ENCODE measurements at places on chromosomes 4 and X.

DNA sequence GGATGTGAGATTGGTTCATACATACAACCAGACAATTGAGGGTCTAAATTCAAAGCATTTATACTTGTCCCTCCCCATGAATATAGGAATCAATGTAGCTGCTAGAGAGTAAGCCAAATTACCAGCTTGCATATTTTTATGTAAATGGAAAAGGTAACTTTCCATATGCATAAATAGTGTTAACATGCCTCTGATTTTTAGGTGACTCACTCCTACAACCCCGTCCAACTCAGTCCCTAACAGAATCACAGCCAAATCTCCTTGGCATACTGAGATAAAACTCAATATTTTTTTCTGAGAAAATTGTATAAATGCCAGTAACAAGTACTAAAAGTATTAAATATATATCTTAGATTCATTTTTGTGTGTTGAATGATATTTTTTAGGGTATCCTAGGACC, 67.2 kb downstream of the INPP4B start:
- no peak for DNase-seq

DNA sequence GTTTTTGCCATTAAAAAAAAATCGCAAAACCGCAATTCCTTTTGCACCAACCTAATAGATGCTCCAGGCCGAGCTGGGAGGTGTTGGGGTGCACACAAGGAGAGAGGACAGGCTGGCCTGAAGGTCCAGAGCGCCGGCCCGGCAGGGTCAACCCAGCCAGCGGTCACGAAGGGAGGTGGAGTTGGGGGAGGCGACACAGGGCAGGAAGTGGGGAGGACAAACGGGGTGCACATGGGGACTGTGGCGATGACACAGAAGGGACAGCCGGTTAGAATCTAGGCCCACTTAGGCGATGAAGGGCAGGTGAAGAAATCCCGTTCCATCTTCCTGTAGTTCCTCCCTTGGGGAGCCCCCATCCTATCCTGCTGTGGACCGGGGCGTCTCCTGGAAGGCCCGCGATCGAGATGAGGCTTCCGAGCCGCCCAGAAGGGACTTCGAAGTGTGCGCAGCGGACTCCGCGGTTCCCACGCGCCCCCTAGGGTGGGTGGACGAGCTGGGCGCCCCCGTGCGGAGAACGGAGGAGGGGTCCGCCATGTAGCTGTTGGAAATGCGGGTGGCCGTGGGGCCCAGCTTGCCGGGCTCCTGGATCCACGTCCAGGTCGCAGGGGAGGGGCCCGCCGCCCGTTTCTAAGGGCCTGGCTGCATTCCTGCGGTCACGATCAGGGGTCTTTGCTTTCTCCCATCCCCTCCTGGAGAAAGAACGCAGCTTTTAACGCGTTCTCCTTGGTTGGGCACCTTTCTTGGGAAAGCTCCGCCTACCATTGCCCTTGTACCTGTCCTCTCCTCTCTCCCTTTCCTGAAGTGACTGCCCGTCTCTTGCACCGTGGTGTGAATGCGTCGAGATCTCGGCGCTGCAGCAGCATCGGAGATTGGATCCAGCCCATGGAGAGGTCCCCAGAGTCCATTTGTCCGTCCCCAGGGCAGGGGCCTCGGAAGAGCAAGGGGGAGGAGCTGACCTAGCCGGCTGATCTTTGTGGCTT, 17.0 kb upstream of the HPF1 start:
- DNase-seq, result no peak

DNA sequence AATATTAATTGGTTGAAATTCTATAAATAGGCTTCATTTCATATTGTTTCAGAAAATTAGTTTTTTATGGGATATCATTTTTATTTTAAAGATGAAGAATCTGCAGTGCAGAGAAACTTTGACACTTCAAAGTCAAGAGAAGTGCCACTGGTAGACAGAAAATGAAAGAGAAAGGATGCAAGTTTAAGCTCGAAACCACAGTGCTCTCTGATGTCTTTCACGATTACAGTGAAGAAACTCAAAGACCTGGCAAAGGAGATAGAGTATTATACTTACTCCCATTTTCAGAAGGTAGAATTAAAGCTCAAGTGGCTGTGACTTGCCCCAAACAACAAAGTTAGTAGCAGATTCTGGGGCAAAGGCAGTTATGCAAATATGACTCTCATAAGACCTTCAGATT, 745.4 kb downstream of the TECRL start:
- DNase-seq, result no peak

- DNase-seq, result no peak
Measured at GRCh38 chr4:6152869-6153705, 47.3 kb downstream of the JAKMIP1 start.

- DNase-seq, result no peak
Measured at GRCh38 chr4:96677499-96677898, 837.6 kb downstream of the PDHA2 start.

- DNase-seq, result no peak
Measured at GRCh38 chrX:3450881-3451570, 104.6 kb upstream of the MXRA5 start.

DNA sequence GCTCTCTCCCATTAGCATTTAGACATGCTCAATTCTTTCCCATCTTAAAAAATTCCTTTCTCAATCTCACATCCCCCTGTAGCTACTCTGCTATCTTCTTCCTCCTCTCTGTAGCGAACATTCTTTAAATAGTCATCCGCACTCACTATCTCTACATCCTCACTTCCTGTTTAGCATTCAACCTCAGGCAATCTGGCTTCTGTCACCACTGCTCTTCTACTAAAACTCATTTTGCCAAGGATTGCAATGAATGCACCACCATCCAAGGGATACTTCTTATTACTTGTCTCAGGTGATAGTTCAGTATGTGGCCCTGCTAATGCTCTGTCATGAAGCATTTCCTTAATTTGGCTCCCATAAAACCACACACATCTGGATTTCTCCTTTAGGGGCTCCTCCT, 10.9 kb upstream of the TET2 start:
- DNase-seq, result no peak

DNA sequence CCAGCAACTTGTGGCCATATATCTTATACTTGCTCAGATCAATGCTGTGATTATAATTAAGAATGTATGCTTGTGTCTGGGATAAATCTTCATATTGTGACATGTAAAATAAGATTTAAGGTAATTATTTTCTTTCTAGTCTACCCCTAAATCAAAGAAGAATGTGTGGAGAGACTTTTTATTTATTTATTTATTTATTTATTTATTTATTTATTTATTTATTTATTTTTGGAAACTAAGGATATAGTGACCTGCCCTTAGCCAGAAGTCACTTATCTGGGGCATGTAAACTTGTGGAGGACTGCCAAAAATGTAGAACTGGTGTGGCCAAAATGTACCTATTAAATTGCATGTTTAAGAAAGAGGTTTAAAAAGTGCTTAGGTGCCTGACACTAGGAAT, 144.3 kb downstream of the BEND2 start:
- DNase-seq, result no peak

DNA sequence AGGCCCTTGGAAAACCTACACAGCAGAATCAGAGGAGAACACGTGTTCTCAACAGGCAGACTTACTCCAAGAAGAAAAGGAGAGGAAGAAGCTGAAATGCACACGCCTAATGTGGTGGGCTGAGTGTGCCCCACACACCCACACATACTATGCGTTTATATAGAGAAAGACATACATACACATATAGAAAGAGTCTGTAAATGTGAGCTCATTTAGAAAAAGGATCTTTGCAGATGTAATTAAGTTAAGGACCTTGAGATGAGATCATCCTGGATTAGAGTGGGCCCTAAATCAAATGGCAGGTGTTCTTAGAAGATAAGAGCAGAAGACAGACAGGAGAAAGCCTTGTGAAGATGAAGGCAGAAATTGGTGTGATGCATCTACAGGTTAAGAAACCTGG, 87.2 kb upstream of the KLF3 start:
- DNase-seq, result no peak

- no peak for DNase-seq
Measured at GRCh38 chrX:15971696-15972095, 117.1 kb upstream of the AP1S2 start.

Data from activated T-cell treated with anti-CD3 and anti-CD28 coated beads for 4 hours (primary cell).